ENCODE measurements at places on chromosomes 12 and 14. TPM values are rescaled to one million over a fixed set of nuclear protein-coding genes. Genes with fewer than 3 reads are reported as not detected.

DNA sequence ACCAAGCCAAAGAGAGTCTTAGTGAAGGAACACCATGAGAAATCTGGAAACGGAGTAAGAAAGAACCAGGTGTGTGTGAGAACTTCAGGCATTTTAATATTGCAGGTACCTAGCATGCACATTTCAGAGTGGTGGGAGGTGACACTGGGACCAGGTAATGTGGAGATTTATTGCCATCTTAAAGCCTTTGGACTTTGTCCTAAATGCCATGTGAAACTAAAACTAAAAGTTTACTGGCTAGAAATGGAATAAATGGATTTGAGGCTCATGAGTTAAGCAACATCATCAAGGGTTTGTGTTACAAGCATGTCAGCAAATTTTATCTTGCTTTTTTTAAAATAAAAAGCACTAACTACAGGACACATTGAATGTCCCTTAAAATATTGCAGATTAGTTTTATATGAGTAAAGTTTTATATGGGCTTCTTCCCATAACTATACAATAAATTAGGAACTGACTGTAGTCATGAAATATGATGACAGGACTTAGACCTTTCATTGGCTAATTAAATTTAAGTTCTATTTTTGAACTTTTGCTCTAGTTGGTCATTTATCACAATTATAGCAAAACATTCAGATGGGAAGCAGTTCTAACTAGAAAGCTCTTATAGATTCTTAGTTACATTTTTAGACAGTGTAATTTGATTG, 721.1 kb upstream of the NOVA1 start:
- no peak for DNase-seq

DNA sequence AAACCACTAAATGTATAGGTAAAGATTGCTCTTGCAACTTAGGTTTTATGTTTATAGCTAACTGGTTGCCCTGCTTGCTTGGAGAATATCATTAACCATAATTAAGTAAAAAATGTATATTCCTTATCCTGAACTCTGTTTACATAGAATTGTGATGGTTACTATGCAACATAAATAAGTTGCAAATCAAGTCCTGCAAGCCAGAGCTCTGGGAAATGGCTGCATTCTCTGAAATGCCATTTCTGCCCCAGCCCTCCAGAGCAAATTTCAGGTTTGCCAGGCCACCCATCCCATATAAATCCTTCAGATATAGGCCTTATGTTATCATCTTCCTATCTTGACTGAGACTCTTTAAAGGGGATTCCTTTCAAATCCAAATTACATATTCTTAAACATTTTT, 118.4 kb upstream of the MYF6 start:
- no peak for DNase-seq

DNA sequence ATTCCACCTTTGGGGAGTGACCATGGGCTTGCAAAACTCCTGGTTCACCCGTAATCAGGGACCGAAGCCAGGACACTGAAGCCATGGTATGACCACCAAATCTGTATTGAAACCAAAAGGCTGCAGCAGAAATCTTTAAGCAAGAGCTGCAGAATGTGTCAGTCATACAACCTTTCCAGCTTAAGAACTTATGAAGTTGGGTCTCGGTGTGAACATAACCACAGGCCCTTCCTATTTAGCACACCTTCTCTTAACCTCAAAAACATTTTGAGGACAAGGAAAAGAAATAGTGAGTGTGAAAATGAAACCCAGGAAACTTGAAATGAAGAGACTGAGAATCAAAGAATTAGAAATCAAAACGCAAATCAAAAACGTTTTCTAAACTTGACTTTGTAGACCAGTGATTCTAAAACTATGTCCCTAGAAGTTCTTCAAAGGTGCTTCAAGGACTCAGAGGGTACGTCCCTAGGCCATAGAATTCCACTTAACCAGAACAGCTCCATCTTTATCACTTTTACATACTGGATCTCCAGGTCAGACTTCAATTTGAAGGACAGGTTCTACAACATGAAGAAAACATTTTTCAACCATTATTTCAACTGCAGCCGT, 231.6 kb upstream of the GRIP1 start:
- DNase-seq = no peak

- DNase-seq = peak; percentile 66
Measured at GRCh38 chr12:71731439-71732356, 23.0 kb upstream of the RAB21 start.

- peak; percentile 9 for DNase-seq
Measured at GRCh38 chr14:105499256-105500035, 8.4 kb downstream of the TEDC1 start.

DNA sequence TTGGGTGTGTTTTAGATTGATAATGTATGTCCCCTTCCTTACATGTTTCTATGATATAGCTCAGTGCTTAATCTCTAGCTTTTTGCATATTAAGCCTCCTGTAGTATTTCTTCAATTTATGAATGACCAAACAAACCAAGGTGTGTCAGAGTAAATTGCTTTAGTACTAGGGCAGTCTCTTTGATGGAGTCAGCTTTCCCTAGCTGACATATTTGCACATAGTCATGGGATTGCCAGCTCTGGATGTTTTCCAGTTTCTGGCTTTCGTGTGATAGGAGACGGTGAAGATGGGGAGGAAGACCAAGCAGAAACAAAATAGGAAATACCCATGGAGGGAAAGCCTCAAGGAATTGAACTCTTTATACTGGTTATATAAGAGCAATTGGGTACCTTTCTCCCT, 148.9 kb downstream of the PLEKHA5 start:
- no peak for DNase-seq

DNA sequence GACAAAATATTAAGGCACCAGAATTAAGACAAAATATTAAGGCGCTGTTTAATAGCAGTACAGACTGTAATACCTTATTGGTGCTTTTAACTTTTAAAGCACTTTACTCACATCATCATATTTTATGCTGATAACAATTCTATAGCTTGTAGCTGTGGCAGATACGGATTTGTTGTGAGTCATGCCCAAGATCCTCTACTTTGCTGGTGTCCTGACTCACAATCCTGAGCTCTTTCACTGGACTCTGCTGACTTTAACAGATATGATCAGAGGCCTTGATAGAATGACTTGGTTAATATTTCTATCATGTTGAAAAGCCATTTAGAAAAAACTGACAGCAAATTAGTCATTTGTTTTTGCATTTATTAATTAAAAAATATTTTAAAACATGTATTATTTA, 99.0 kb upstream of the PKP2 start:
- peak; percentile 18 for DNase-seq

DNA sequence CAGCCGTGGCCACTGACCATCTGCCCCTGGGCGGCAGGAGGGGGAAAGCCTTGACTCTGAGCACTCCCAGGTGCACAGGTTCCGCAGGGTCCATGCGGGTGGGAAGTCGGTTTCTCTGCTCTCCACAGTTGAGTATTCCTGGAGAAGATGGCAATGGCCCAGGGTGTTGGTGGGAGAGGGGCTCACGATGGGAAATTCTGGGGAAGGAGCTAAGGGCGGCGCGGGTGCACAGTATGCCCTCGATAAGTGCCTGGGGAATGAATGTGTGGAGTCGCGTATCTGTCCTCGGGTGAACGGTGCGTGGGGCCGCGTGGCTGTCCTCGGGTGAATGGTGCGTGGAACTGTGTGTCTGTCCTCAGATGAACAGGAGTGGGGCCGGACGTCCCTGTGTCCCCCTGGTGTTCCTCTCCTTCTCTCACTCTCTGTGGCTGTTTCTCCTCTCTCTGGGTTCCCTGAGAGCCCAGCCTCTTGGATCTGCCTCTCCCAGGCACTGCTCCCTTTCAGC, 38.0 kb downstream of the NOC4L start:
- no peak for DNase-seq

DNA sequence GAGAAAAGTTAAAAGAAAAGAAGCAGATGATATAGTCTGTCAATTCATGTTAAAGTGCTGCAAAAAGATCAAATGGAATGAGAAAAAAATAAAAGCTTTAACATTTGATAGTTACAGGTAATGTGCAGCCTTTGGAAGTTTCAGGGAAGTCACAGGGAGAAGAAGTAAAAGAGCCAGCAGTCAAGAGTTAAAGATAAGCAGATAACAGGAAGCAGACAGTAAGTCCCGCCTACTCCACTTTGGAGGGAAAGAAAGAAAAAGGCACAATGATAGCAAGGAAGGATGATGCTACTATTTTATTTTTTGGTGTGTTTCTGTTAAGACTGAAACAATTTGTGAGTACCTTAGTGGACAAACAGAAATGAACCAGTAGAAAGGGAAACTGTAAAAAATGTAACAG, 111.1 kb upstream of the KRR1 start:
- no peak for DNase-seq

DNA sequence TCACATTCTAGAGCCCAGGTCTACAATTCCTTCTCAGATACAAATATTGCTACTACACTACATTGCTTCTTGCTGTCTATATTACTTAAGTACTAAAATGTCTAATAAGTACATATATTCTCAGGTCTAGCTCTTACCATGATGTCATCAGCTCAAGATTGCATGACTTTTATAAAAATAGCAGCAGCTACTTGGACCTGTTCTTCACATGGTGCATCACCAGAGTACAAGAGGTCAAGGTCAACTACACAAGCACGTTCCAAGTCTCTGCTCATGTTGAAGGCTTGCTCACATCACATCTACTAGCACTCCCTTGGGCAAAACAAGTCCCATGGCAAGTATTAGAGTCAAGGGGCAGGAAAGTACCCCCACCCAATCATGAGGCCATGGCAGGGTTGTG, 465.6 kb downstream of the MED13L start:
- no peak for DNase-seq

- DNase-seq = no peak
Measured at GRCh38 chr12:49809381-49809905, 18.8 kb downstream of the NCKAP5L start.

DNA sequence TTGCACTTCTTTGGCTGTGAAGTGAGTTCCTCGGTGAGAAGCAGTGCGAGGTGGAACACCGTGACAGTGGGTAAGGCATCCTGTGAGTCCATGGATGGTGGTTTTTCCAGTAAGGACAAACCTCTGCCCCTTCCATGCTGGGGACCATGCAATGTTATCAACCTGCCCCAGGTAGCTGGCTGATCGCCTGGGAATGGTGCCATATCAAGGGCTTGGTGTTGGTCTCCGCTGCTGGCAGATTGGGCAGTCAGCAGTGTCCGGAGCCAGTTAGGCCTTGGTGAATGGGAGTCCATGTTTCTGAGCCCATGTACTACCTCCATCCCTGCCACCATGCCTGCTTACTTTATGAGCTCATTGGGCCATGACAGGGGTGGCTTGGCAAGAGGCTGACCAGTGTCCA, 114.7 kb upstream of the C14orf180 start:
- DNase-seq = no peak

DNA sequence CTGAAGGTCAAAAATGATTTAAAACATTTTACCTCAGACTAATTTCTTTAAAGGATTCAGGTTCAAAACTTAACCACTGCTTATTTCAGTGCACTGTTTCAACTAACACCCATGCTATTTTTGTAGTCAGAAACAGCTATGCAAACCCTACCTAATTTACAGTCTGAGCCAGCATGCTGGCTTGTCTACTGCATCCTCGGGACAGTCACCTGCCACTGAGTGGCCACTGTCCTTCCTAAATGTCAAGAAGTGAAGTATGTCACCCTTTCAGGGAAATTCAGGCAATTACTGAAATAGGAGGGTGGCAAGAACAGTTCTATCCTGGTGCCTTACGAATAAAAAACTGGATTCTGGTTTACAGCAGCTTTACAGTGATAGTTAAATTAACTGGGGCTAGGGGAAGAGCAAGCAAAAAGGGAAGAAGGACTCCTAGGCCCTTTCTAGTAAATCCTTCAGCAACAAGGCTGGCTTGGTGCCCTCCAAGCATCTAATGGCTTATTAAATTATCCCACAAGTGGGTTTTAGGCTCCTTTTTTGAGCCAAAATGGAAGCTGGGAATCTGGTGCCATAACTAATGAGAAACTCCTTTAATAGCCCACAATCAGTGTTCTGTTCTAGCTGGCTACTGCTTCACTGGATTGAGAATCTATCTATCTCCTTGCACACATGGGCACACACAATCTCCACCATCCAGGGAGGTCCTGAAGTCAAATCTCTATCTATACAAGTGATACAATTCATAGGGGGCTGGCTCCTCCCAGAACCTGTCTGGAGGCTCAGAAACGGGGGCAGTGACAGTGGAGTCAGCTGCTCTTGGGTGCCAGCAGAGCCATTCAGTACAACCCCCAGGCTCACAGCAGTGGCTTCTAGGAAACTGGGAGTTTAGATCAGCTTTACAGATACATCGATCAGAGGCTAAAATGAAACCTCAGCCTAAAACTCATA, 43.4 kb downstream of the SH2B3 start:
- no peak for DNase-seq

DNA sequence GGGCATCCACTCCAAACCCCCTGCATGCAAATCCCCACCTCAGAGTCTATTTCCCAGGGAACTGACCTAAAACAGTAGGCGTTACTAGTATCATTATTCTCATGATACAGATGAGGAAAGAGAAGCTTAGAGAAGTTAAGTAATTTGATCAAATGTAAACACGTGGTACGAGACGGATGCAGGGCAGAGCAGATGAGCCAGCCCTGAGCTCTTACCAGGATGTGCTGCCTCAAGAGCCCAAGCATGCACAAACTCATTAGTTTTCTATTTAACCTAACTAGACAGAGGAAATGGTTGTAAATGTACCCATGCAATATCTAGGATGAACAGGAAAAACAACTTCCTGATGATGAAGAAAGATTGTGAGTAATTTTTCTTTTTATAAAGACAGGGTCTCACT, 173.3 kb upstream of the RASSF8 start:
- DNase-seq = no peak

DNA sequence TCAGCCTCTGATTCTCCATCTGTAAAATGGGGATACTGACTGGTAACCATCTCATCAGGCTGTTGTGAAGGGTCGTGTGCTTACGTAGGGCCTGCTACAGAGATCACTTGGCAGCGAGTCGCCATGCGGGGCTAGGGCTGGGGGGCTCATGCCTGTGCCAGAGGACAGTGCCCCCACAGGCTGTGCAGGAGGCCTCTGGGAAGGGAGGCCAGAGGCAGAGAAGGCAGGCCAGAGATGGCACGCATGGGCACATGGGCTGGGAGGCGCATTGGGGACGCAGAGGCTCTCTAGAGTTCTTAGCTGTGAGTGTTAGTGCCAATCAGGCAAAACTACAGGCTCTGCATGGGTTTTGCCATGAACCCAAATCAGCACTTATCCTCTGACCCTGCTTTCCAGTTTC, 3.5 kb upstream of the BDKRB2 start:
- DNase-seq = no peak

- peak; percentile 60 for DNase-seq
Measured at GRCh38 chr12:7602277-7602676, 63.4 kb downstream of the APOBEC1 start.

DNA sequence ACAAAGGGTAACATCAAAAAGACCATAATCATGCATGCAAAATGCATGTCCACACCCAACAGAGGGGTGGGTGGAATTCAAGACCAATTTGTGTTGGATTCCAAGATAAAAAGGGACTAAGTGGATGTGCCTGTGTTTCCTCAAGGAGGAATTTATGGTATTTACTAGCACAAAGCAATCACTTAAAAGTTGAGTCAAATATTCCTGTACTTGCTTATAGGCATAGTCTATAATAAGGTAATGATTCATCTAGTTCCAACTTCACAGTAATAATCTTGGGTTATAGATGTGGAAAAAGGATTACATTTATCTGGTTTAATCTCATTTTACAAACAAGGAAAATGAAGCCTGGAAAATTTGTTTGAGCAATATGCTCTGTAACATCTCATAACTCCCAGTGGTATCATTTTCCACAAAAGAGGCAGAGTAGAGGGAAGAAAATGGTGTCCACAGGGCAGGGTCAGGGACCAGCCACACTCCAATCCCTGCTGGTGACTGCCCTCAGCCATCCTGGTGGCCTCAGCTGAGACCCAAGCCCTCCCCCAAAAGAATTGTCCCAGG, 80.8 kb upstream of the REP15 start:
- DNase-seq = no peak

The RTL1 gene
- not detected for total RNA-seq

The FUT8 gene
- total RNA-seq = 103 TPM

The SPIC gene
- not detected for total RNA-seq

The FOXG1 gene
- total RNA-seq = 1.8 TPM

The NRL gene
- 3.1 TPM for total RNA-seq

The KRT2 gene
- 0.40 TPM for total RNA-seq
